Mesothelial cell of epicardium (in vitro differentiated cells): ENCODE measurements at places on chromosomes 7 and 10. TPM values are rescaled to one million over a fixed set of nuclear protein-coding genes. Genes with fewer than 3 reads are reported as not detected.
A peak's percentile ranks its signal among the peaks of the same experiment; 100 is the strongest.

The MLLT10 gene
- total RNA-seq, result 56.1 to 64.4 TPM (median 62.5 TPM) in 3 replicates

- no peak for DNase-seq
- no peaks in the 10 kb centered on the region for H3K27me3 ChIP-seq
- peaks cover 77% of the 10 kb centered on the region for H3K36me3 ChIP-seq
- peaks cover 1% of the 10 kb centered on the region for H3K4me1 ChIP-seq
- H3K4me3 ChIP-seq, result no peak overlapping the region
Measured at GRCh38 chr7:138538997-138539644, 79.1 kb downstream of the TRIM24 start.

GRCh38 chr10:96656839-96657238, 63.5 kb downstream of the PIK3AP1 start:
- no peaks in the 10 kb centered on the region for H3K4me1 ChIP-seq
- peaks cover 13% of the 10 kb centered on the region for H3K27me3 ChIP-seq
- DNase-seq, result no peak
- no peak overlapping the region for H3K4me3 ChIP-seq
- no peaks in the 10 kb centered on the region for H3K36me3 ChIP-seq

The DRGX gene
- total RNA-seq, result not detected in 3 replicates

DNA sequence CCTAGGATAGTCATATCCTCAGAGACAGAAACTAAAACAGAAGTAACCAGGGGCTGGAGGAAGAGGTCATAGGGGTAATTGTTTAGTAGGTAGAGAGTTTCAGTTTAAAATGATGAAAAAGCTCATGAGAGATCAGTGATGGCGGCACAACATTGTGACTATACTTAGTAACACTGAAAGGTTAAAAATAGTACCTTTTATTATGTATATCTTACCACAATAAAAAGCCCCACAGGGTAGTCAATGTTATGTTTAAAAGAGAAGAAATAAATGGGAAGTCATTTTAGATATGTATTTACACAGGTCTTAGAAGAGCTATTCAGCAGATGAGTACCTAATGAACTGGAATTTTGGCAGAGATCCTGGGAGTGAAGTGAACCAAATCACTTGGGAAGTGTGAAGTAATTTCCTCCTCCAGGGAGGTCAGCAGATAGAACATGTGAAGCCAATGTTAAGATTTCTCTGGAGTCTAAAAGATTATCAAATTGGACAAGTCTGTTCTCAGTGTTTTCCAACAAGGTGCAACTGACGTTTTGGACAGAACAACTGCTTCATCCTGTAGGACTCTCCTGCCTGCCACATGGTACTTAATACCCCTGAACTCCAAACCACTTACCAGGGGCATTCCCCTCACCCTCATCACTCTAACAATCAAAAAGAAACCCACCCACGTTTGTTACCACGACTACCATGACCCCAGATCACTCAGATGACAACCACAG, 6.4 kb downstream of the CDCA7L start:
- no peak overlapping the region for H3K27ac ChIP-seq
- peaks cover 31% of the 10 kb centered on the region for H3K36me3 ChIP-seq
- H3K4me3 ChIP-seq, result no peak overlapping the region
- peaks cover 10% of the 10 kb centered on the region for H3K4me1 ChIP-seq
- H3K27me3 ChIP-seq, result peaks cover 61% of the 10 kb centered on the region

GRCh38 chr10:16603308-16603707, 81.6 kb upstream of the C1QL3 start:
- H3K27me3 ChIP-seq, result no peaks in the 10 kb centered on the region
- DNase-seq, result no peak
- peaks cover 2% of the 10 kb centered on the region for H3K4me1 ChIP-seq
- H3K27ac ChIP-seq, result no peak overlapping the region
- H3K36me3 ChIP-seq, result no peaks in the 10 kb centered on the region

GRCh38 chr7:1369916-1370657, 89.2 kb downstream of the MICALL2 start:
- no peak for DNase-seq
- peaks cover 83% of the 10 kb centered on the region for H3K27me3 ChIP-seq
- peaks cover 7% of the 10 kb centered on the region for H3K4me1 ChIP-seq

The ARHGAP22 gene
- total RNA-seq, result 2.9 to 5.1 TPM (median 4.1 TPM) in 3 replicates

- H3K4me3 ChIP-seq, result no peak overlapping the region
- no peak overlapping the region for H3K27ac ChIP-seq
- H3K4me1 ChIP-seq, result peaks cover 7% of the 10 kb centered on the region
- H3K27me3 ChIP-seq, result peaks cover 16% of the 10 kb centered on the region
- DNase-seq, result no peak
Measured at GRCh38 chr10:99573790-99574189, 41.0 kb downstream of the NKX2-3 start.

The TRIM73 gene
- 14.8 to 17.0 TPM (median 15.7 TPM) in 3 replicates for total RNA-seq

The AGMO gene
- 0.95 to 1.1 TPM (median 1.0 TPM) in 3 replicates for total RNA-seq

DNA sequence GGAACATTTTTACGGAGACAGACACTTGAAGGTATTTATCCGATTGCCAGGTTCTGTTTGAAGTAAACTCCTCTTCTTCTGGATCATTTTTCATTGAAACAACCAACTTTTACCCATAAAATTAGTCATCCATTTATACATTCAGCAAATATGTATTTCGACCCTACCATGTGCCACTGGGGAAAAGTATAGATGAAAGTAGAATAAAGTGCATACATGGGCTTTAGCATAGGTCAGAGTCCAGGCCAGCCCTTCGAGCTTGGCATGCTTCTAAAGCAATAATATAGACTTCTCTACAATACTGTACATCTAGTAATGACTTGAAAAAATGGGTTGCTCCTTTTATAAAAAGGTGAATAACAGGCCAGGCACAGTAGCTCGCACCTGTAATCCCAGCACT, 10.1 kb downstream of the SLC25A16 start:
- no peak for DNase-seq
- peaks cover 7% of the 10 kb centered on the region for H3K36me3 ChIP-seq
- peak overlapping the region; percentile 11 for H3K27ac ChIP-seq
- peaks cover 6% of the 10 kb centered on the region for H3K4me1 ChIP-seq
- no peak overlapping the region for H3K4me3 ChIP-seq

The EVX1 gene
- total RNA-seq, result 1.4 to 2.1 TPM (median 1.8 TPM) in 3 replicates

DNA sequence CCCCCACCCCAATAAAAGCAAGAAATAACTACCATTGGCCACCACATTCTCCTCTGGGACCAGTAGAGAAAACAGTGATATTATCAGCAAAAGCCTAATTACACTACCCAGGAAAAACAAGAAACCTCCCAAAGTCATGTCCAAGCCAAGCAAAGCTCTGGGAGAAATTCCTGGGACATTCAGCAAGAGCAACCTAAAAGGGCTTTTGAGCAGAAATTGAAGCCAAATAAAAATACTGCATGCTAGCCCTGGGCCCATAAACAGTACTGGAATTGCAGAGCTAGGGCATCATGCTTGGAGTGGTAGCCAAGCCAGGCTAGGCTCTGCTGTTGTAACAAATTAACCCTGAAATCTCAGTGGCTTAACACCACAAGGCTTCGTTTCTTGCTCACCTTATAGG, 347.9 kb downstream of the LRMDA start:
- no peak for DNase-seq
- no peaks in the 10 kb centered on the region for H3K36me3 ChIP-seq
- H3K27me3 ChIP-seq, result peaks cover 87% of the 10 kb centered on the region
- H3K4me1 ChIP-seq, result peaks cover 2% of the 10 kb centered on the region
- no peak overlapping the region for H3K4me3 ChIP-seq
- no peak overlapping the region for H3K27ac ChIP-seq

The CDC14C gene
- total RNA-seq, result 0.07 to 0.11 TPM in 2 of 3 replicates, not detected in the other

- no peak for DNase-seq
- H3K36me3 ChIP-seq, result no peaks in the 10 kb centered on the region
- no peak overlapping the region for H3K4me3 ChIP-seq
- no peak overlapping the region for H3K27ac ChIP-seq
- H3K27me3 ChIP-seq, result peaks cover 21% of the 10 kb centered on the region
Measured at GRCh38 chr10:49289480-49289879, 9.5 kb upstream of the C10orf71 start.

The BRI3 gene
- 112 to 115 TPM (median 113 TPM) in 3 replicates for total RNA-seq

The VWDE gene
- total RNA-seq, result 23.8 to 24.7 TPM (median 24.3 TPM) in 3 replicates

The PIP gene
- not detected in 3 replicates for total RNA-seq

- DNase-seq, result no peak
- no peak overlapping the region for H3K4me3 ChIP-seq
- peaks cover 30% of the 10 kb centered on the region for H3K27me3 ChIP-seq
- H3K27ac ChIP-seq, result no peak overlapping the region
Measured at GRCh38 chr7:129170441-129171021, 17.9 kb upstream of the SMO start.

DNA sequence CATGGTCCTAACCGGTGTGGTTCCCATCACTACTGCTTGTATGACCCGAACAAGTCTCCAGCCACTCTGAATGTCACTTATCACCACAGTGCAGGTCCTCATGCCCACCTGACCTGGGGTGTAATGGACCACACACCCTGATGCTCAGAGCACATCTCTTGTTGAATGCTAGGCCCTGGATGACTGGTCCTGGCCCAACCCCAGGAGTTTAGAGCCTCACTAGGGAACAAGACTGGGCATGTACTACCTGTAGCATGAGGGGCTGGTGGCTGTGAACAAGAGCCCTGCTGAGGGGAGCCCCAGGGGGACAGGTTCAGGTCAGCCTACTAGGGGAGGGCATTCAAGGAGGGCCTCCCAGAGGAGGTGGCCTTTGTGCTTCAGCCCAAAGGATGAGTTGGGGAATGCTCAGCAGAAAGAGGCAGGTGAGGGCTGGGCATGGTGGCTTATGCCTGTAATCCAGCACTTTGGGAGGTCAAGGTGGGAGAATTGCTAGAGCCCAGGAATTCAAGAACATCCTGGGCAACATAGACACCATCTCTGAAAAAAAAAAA, 31.2 kb downstream of the ZMIZ1 start:
- H3K4me1 ChIP-seq, result peaks cover 47% of the 10 kb centered on the region
- H3K4me3 ChIP-seq, result no peak overlapping the region
- H3K27me3 ChIP-seq, result no peaks in the 10 kb centered on the region

- H3K27me3 ChIP-seq, result peaks cover 3% of the 10 kb centered on the region
- DNase-seq, result no peak
- H3K27ac ChIP-seq, result no peak overlapping the region
- no peaks in the 10 kb centered on the region for H3K36me3 ChIP-seq
Measured at GRCh38 chr10:26938578-26938977, 77.8 kb upstream of the ABI1 start.

- no peak overlapping the region for H3K4me3 ChIP-seq
- H3K36me3 ChIP-seq, result peaks cover 21% of the 10 kb centered on the region
- no peaks in the 10 kb centered on the region for H3K4me1 ChIP-seq
- H3K27me3 ChIP-seq, result no peaks in the 10 kb centered on the region
- no peak for DNase-seq
Measured at GRCh38 chr7:66464059-66464458, 164.6 kb upstream of the KCTD7 start.

The OR9A2 gene
- 0.29 to 0.42 TPM (median 0.33 TPM) in 3 replicates for total RNA-seq

The ZNF503 gene
- total RNA-seq, result 58.0 to 59.9 TPM (median 58.3 TPM) in 3 replicates

- DNase-seq, result no peak
- no peaks in the 10 kb centered on the region for H3K36me3 ChIP-seq
- H3K27ac ChIP-seq, result peak overlapping the region; percentile 84
- H3K4me3 ChIP-seq, result no peak overlapping the region
Measured at GRCh38 chr7:75844158-75844557, 30.6 kb upstream of the CCL24 start.
